ENCODE measurements at places on chromosomes 6 and 20.

DNA sequence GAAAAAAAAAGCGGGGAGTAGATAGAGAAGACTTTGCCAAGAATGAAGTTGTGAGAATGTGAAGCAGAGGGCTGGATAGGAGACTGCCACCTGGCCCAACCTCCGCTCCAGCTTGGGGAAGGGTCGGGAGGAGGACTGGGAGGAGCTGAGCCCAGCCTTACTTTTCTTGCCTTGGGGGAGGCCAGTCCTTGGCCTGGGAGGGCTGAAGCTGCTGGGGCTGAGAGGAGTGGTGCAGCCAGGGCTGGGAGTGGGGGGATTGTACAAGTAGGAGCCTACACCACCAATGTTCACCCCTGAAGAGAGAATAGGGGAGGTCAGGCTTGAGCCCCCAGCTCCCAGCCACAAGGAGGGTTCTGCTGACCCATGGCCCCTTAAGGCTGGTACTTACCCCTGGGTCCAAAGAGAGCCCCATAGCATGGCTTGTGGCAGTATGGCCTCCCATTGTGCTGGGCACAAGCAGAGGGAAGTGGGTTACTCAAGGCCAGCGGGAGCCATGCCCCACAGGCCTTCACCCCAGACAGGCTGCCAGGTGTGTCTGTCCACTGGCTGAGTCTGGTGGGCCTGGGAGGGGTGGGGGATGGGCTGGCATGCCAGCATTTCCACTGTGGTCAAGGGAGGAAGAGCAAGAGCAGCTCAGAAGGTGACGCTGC lies 1.1 kb downstream of the CRIP3 start:
- DNase-seq: no peak

DNA sequence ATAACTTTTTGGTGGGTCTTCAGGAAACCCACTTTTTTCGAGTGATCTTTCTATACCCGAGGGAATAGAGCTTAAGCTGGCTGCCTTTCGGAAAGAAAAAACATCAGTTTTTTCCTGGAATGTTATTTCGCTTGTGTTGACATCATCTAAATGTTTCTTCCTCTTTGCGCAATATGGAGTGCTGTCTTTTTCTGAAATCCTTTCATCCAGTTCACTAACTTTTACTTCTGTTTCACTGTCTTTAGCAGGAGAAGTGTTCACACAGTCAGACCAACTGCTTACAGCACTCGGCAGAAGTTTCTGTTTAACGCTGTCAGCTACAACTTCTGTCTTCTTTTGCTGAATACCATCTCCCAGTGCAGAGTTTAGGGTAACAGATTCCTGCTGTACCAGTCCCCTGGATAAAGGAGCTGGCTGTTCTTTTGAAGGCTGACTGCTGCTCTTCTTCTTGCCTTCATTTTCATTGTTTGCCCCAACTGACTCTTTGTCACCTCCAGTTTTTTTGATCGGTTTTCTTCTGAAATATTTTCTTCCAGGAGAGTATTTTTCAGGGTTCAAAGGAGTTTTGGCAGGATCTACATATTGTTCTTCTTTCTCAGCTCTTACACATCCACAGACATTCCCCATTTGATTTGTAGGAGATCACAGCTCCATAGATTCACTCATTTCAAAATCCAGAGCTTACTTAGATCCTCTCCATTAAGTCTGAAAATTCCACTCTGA lies 50.0 kb upstream of the DST start:
- DNase-seq: no peak

GRCh38 chr6:36120979-36121786 lies 9.1 kb upstream of the MAPK13 start:
- DNase-seq: peak; percentile 27

- no peak for DNase-seq
These were observed 43.8 kb upstream of the HIVEP1 start for GRCh38 chr6:11968241-11968806.

- no peak for DNase-seq
These were observed 64.7 kb upstream of the MTHFD1L start for GRCh38 chr6:150800674-150801314.

GRCh38 chr6:42375007-42375635 lies 76.6 kb downstream of the TRERF1 start:
- DNase-seq: no peak

GRCh38 chr6:66568271-66568670 lies 861.2 kb upstream of the EYS start:
- DNase-seq: no peak

GRCh38 chr6:132130626-132131298 lies 179.6 kb upstream of the CCN2 start:
- no peak for DNase-seq

GRCh38 chr6:109024784-109025183 lies 69.9 kb downstream of the SESN1 start:
- DNase-seq: no peak

GRCh38 chr6:147709396-147710272 lies 201.1 kb downstream of the SAMD5 start:
- DNase-seq: no peak

GRCh38 chr20:4471221-4471620 lies 250.5 kb upstream of the PRND start:
- no peak for DNase-seq

- no peak for DNase-seq
These were observed 702.7 kb downstream of the EPM2A start for GRCh38 chr6:145032562-145033145.

DNA sequence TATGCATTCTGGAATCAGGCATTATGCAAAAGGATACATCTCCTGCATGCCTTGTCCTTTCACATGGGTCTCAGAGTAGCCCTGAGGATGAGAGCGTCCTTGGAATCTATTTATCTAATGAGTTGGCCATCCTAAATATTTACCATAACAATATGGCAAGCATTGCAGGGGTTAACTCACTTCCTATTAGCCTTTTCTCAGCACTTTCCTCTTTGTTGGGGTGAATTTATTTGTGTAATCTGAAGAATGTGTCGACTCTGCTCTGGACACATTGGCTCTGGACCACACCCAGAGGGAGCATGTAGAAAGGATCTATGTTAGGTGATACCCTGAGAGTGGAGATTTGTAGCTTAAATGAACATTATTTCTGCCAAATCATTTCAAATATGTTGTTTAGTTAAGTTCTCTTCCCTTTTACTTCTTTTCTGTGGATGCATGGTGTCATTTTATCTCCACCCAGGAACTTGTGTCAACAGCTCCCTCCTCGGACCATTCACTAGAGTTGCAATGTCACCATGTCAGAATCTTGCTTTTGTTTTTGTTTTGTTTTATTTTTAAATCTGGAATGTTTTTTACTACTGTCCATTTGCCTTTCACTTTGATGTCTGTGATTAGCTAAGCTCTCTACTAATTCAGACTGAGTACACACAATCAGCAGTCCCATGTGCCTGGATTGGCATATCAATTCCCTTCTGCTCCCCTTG lies 757.0 kb upstream of the MMS22L start:
- no peak for DNase-seq

- DNase-seq: no peak
These were observed 430 bp upstream of the SOX18 start for GRCh38 chr20:64049878-64050260.

DNA sequence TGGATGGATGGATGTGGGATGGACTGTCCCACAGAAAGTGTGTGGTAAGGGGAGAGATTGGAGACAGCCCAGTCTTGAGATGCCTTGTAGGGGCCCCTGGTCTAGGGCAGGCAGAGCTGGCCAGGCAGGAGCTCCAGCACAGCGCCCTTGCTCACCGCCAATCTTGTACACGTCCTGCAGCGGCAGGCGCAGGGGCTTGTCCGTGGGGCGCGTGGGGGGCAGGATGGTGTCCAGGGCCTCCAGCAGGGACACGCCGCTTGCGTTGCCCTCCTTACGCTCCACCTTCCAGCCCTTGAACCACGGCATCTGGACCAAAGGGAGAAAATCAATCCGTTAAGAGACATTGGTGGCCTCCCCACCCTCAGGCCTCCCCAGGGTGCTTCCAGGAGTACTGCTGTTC lies 5.9 kb downstream of the EEF1A2 start:
- DNase-seq: no peak

DNA sequence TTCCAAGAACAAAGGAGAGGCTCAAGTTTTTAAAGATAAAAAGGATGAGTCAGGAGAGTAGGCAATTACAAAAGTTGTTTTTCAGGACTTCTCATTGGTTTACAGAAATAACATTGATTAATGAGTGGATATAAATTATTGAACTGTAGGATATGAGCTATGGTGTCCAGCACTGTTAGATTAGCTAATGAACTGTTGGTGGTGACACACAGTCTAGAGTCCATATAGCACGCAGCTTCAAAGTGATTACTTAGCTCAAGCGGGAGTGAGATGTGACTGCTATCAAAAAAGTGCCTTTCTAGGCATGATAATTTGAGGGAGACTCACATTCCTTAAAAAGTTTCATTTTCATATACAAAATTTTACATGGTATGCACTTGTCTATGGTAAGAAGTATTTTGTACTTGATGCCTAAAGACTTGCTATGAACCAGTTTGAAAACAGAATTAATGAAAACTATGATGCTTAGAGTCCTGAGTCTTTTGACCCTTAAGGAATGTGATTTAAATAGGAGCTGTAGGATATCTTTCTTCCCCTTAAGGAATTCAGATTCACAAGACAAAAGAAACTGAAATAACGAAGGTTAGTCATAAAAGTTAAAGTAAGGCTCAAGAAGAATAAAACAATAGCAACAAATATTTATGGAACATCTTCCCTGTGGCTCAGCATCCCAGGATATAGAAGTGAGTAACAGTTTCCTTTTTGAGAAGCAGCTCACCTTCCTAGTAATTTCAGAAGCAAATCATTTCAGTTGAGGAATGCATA lies 22.2 kb upstream of the ADIG start:
- DNase-seq: no peak

DNA sequence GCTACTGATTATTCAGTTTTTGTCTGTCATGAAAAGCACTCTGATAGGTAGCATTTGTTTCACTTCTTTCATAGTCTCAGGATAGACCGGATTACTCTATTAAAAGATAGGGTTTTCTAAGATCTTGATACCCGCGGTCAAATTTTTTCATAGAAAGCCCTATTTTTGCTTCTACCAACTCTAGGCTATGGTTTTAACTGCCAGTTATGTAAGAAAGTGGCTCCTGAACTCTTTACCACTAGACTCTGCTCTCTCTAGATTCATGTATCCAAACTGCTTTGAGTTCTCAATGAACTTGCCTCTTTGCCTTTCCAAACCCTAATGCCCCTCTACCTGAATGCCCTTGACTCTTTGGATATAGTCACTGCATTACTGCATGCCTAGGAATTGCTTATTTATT lies 70.3 kb downstream of the HIVEP1 start:
- DNase-seq: no peak

- DNase-seq: peak; percentile 49
These were observed 13.2 kb downstream of the TMEM74B start for GRCh38 chr20:1171461-1172093.

GRCh38 chr6:1416820-1417219 lies 27.4 kb downstream of the FOXF2 start:
- DNase-seq: no peak

- no peak for DNase-seq
These were observed 158.2 kb upstream of the MCHR2 start for GRCh38 chr6:100152201-100152600.

DNA sequence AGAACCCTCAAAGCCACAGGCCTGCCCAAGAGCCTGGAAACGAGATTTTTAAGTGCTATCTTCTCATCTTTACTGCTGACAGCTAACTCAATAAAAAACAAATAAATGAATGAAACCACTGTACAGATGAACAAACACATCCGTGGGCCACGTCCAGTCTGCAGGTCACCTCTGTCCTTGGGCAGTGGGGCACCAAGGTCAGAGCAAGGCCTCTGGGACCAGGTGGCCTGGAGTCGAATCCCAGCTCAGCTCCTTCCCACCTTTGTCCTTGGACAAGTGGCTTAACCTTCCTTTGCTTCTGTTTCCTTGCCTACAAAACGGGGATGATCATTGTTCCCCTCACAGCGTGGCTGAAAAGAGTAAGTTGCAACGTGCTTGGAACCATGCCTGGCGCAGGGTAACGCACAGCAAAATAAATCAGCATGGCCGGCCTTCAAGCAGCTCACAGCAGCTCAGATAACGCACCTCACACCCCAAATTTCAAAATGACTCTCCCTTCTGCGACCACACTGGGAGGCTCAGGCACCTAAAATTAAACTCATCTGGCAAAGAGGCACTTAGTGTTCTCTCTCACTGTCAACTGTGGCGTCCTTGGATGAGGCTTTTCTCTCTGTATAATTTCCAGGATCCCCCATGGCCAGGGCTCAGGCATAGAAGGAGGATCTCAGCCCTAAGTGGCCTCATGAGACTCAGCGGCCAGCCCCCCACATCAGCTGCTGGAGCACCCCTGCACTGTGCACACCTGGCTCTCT lies 35.7 kb downstream of the RRBP1 start:
- no peak for DNase-seq

GRCh38 chr20:49280463-49281058 lies 2.7 kb upstream of the ZNFX1 start:
- DNase-seq: no peak

- DNase-seq: no peak
These were observed 232.3 kb upstream of the GMDS start for GRCh38 chr6:2477666-2478065.

DNA sequence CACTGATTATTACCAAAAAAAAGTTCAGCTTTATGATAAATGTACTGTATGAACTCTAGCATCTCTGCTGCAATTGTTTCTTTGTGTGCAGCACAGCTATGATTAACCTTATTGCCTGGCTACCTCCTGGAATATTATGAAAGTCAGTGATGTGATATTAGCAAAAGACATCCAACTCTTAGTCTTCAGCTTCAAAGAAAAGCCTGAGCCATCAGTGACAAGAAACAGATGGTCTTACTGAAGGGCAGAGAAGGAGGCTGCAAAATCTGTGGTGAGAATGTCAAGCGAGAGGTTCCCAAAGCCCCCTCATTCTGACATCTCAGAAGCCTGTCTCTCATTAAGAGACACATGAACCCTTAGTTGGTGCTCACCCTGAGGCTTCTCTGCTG lies 89.4 kb upstream of the TNFAIP3 start:
- DNase-seq: no peak

GRCh38 chr6:66245231-66245630 lies 538.2 kb upstream of the EYS start:
- no peak for DNase-seq

DNA sequence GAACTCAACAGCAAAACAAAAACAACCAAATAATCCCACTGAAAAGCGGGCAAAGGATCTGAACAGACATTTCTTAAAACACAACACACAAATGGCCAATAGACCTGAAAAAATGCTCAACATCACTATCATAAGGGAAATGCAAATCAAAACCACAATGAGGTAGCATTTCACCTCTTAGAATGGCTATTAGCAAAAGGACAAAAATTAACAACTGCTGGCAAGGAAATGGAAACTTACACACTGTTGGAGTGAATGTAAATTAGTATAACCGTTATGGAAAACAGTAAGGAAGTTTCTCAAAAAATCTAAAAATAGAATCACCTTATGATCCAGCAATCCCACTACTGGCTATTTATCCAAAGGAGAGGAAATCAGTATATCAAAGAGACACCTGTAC lies 20.9 kb downstream of the FAM8A1 start:
- no peak for DNase-seq

- peak; percentile 88 for DNase-seq
These were observed 102.7 kb downstream of the FIG4 start for GRCh38 chr6:109793792-109794191.

GRCh38 chr20:43942667-43943285 lies 28.1 kb downstream of the TOX2 start:
- peak; percentile 77 for DNase-seq

Measured in RWPE1 (cell line).